ENCODE measurements at places on chromosomes 2 and 18.

DNA sequence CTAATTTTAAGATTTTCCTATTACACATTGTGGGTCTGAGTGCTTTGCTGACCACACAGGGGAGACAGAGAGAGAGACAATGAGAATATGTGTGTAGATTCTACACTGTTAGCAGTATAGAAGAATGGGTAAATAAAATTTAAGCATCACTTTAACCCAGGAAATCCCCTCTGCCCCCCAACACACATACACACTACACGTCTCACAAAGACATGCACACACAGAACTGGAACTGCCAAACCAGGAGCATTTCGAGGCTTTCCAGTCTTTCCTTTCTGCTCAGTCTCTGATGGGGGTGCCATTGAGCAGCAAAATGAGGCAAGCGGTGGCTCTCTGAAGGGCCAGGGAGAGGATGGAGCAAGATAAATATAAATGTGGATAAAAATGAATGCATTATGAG lies 2.5 kb downstream of the MERTK start:
- no peak for DNase-seq

DNA sequence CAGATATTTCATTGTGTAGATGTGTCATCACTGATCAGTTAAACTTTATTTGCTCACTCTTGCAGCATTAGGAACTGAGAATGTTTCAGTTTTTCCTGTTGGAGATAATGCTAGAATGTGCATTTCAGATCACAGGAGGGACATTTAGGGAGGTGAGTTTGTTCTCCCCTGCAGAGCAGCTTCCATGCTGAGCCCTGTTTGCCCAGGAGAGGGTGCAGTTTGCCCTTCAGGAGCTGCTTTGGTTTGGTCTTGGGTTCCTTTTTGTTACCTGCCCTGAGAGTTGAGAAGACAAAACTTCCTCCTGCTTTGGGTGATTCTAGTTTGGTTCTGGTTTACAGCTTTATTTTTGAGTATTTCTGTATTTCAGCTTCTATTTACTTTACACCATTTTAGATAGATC lies 49.9 kb downstream of the DGKD start:
- no peak for DNase-seq

GRCh38 chr2:25673300-25674076 lies at the start of gene DTNB:
Gene DTNB (minus strand): TSS chr2:25673577. CDS start chr2:25652660, 20,917 bp downstream.
- no peak for DNase-seq

GRCh38 chr2:183541766-183542165 lies 417.5 kb downstream of the NUP35 start:
- DNase-seq: no peak

DNA sequence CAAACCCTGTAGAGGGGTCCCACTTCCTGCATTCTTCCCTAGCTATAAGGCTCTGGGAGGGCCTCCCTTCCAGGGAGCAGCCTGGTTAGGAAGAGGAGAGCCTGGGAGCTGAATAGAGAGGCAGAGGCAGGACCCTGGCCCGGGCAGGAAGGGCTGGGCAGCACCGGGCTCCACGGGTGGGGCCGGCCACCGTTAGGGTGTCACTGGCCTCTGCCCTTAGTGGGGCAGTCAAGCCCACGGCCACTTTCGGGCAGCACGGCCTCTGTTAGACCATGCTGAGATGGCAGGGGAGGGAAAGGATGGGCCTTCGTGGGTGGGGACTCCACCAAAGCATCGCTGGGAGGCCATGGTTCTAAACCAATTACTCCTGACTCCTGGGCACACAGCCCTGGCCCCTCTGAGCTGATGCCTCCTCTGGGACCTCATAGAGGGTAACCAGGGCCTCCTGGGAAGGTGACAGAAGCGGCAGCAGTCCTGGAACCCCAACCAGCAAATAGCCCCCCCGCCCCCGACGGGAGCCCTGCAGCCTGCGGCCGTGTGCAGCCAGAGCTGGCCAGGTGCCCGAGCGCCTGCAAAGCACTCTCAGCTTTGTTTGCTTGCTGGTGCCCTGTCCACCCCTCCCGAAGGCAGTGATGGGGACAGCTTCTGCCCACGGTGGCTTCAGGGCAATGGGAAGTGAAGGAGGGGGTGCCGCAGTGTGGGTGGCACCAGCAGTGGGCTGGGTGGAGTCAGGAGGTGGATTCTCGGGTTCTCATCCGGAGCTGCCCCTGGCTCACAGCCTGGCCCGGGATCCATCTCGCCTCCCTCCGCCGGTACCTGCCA lies 16.3 kb upstream of the HPCAL1 start:
- no peak for DNase-seq

DNA sequence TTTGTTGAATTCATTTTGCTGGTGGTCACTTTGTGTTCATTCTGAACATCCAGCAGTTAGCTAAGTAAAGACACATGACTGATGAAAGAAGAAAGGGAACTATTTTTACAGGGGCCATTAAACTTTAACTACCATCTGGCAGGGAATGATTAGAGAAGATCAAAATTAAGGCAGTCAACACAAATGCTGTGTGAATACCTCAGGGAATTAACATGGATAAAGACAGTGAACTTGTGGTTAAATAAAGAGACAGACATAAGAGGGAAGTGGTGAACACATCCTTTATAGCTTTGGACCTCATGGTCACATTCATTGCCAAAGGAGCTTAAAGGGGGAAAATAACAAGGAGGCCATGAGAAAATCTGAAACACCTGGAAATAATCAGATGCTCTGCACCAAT lies 52.6 kb upstream of the ATP5MC3 start:
- no peak for DNase-seq

- no peak for DNase-seq
Observed at GRCh38 chr2:189858291-189858690, 74.0 kb downstream of the PMS1 start.

- no peak for DNase-seq
Observed at GRCh38 chr2:49154891-49155290, 576 bp upstream of the FSHR start.

All from cerebellar nuclear complex (tissue), 1 donor.